Posterior cingulate gyrus (tissue), 11 donors: ENCODE measurements at places on chromosomes 1 and 21.

- DNase-seq, result no peak
Measured at GRCh38 chr1:234933475-234933874, 195.2 kb downstream of the TOMM20 start.

- no peak for DNase-seq
Measured at GRCh38 chr1:59718064-59718988, 96.4 kb upstream of the HOOK1 start.

DNA sequence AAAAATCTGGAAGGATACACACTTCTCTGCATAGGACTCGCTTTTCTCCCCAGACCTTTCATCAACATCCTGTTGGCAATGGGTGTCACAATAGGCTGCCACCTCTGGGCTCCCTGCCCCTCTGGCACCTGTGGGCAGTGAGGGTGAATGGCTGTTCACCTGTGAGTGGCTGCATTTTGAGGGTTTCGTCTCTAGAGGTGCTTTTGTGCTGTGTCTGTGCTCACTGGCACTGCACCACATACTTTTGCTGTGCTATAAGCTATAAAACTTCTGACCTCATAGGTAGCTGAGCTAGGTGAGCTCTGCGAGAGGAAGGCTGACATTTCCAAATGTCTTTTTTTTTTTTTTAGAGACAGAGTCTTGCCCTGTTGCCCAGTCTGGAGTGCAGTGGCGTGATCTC is 35.9 kb downstream of the SLC30A1 start:
- no peak for DNase-seq

DNA sequence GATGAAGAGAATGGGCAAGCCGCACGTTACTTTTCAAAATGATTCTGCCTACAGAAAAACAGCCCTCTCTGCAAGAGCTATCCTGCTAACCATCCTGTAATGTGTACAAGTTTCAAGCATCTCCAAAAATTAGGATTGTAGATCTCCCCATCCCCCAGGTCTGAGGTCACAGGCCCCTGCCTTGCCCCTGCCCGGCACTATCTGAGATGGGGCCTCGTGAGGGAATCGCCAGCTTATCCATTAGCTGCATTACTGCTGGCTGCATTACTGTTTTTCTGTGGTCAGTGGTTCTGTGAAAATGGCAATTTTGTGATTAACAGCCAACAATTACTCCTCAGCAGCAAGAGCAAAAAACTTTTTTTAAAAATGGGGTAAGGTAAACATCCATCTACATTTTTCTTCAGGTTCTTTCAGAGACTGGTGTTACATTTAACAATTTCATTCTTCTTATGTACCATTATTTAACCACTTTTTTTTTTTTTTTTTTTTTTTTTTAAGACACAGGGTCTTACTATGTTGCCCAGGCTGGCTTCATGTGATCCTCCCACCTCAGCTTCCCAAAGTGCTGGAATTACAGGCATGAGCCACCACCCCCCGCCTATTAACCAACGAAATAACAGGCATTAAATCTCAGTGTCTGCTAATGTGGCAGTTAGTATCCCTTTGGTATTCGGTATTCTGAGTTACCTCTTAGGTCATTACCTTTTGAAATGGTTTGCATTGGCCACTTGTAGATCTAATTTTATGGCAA is 83.8 kb downstream of the MRPL37 start:
- DNase-seq, result no peak

- DNase-seq, result no peak
Measured at GRCh38 chr1:167060141-167061072, 29.8 kb downstream of the GPA33 start.

GRCh38 chr1:167617153-167618147 is 12.6 kb upstream of the RCSD1 start:
- DNase-seq, result no peak

GRCh38 chr1:223824712-223825111 is 21.0 kb downstream of the TP53BP2 start:
- DNase-seq, result no peak

- DNase-seq, result no peak
Measured at GRCh38 chr1:167333124-167333523, 112.4 kb downstream of the POU2F1 start.

GRCh38 chr1:177116941-177117340 is 47.6 kb downstream of the ASTN1 start:
- no peak for DNase-seq

DNA sequence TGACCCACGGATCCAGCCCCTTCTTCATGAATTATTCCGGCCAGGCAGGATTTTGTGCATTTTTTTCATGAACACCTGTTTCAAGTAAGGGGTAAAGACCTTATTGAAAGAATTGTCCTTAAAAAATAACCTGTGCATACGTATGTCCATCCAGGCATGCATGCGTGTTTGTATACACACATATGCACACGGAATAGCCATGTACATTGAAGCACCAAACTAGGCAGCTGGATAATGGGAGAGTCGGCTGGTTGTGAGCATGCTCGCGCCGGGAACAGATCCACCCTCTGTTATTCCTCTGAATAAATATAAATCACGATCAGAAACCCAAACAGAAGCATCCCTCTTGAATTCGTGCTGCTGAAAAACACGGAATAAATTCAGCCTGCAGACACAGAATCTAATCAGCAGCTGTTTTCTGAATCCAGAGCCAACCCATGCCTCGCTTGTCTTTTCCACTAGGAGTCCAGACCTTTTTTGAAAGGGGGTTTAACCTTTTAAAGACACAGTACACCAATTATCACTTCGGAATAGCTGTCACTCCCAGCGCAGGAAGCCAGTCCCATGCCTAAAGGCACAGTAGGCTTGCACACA is at the start of gene HIVEP3:
HIVEP3 (minus strand) TSS at position 473 of the 594 bp plus-strand sequence.
- DNase-seq, result peak; percentile 45

- DNase-seq, result no peak
Measured at GRCh38 chr1:77068013-77068412, 151.2 kb downstream of the PIGK start.

GRCh38 chr1:25563330-25564215 is 20.2 kb downstream of the LDLRAP1 start:
- DNase-seq, result peak; percentile 84

GRCh38 chr21:32240851-32241687 is 37.8 kb downstream of the MIS18A start:
- no peak for DNase-seq

DNA sequence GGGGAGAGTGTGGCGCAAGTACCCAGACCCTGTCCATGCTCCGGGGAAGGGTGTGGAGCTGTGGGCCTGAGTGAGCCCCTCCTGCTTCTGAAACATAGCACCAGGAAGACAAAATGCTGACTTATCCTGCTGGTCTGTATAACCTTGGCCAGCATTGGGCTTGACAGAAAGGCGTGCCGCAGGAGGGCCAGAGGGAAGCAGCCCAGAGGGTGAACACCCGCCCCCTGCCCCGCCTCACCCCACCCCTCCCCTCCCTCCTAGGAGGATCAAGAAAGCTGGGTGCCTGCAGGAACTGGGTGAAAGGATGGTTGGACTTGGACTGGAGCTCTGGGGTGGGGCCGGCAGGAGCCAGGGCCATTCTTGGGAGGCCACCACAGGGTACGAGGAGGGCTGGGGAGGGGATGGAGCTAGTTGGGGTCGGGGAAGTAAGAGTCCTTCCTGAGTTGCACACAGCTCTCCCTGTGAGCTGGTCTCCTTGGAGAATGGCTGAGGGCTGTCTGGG is 27.1 kb downstream of the PTPRF start:
- DNase-seq, result no peak

- peak; percentile 34 for DNase-seq
Measured at GRCh38 chr21:29145354-29145782, 14.9 kb downstream of the MAP3K7CL start.

- DNase-seq, result no peak
Measured at GRCh38 chr1:15749399-15750291, 7.3 kb downstream of the TMEM82 start.

GRCh38 chr1:192539297-192540092 is 36.1 kb upstream of the RGS1 start:
- DNase-seq, result no peak

- peak; percentile 43 for DNase-seq
Measured at GRCh38 chr1:15573477-15573876, 11.4 kb downstream of the AGMAT start.

- DNase-seq, result peak; percentile 87
Measured at GRCh38 chr21:37700641-37701202, 215.5 kb downstream of the KCNJ6 start.

DNA sequence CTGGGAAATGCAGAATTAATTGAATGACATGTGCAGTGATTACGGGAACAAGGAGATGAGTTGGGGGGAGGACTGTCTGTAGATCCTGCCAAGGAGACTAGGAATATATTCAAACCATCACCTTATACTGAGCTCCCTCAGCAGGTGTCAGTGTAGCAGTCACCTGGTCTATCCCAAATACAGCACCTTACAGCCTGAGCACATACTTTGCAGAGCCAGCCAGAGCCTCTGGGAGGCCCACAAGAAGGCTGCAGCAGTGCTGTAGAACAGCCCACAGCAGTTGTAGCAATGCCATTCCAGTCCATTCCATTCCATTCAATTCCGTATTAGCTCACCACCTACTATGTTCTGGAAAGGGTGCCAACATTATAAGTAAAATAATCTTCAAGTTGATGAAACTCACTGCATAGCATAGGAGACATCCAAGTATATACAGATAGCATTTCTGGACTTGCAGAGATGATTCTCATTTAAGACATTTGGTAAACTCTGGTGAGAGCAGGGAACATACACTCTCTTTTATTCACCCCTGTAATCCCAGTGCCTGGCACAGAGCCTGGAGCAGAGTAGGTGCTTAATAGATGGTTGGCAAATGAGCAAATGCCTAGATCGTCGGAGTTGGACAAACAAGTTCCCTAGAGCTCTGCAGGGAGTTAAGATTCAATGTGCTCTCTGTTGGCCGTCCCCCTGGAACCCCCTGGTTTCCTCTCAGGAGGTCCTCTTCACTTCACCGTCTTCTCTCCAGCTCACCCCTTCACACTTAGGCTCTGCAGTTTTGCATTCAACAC is 44.7 kb downstream of the KCNC4 start:
- DNase-seq, result no peak

- peak; percentile 86 for DNase-seq
Measured at GRCh38 chr1:109790735-109791494, 27.2 kb upstream of the EPS8L3 start.

DNA sequence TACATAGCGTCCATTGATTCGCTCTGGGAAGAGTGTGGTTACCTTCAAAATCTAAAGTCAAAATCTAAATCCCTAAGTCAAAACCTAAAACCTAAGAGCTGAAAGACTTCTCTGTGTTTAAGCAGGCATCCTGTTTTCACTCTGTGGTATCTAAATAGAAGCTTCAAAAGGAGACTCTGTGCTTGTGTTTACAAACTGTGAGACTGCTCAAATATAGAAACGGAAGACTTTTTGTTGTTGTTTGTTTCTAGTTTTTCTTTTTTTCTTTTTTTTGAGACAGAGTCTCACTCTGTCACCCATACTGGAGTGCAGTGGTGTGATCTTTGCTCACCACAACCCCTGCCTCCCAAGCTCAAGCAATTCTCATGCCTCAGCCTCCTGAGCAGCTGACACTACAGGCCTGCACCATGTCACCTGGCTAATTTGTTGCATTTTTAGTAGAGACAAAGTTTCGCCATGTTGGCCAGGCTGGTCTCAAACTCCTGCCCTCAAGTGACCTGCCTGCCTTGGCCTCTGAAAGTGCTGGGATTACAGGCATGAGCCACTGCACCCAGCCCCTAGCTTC is 425.9 kb downstream of the SMYD3 start:
- DNase-seq, result no peak

- DNase-seq, result no peak
Measured at GRCh38 chr1:107394301-107394700, 253.5 kb downstream of the NTNG1 start.

DNA sequence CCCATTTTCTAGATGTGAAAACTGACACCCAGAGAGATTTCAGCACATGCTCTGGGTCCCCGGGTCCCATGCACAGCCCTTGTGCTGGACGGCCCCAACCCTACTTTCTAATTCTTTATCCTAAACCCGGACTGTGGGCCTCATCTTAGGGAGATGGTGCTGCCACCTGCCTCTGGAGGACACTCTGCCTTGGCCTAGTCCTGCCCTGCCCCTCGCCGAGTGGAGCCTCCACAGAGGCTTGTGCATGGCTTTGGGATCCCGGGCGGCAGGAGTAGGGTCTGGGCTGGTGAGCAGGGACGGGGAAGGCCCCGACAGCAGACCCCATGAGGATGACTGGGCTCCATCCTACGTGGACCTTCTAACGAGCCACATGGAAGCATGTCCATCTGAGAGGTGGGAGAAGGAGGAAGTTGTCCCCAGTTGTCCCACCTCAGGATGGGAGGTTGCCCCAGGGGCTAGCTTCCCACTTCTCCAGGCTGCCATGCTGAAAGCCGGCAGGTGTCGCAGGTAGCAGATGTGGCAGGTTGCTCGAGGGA is 12.4 kb downstream of the MX2 start:
- no peak for DNase-seq

DNA sequence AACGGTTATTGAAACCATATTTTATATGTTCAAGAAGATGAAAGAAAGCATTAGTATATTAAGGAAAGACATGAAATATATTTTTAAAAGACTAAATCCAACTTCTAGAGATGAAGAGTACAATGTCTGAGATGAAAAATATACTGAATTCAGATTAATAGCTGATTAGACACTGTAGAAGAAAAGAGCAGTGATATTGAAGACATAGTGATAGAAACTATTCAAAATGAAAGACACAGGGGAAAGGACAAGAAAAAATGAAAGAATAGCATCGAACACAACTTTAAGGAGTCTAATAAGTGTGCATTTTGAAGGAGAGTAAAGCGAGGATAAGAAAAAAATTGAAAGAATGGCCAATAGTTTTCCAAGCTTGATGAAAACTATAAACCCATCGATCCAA is 11.2 kb upstream of the IFNAR1 start:
- DNase-seq, result no peak

GRCh38 chr21:39688010-39688409 is 57.0 kb upstream of the IGSF5 start:
- no peak for DNase-seq

DNA sequence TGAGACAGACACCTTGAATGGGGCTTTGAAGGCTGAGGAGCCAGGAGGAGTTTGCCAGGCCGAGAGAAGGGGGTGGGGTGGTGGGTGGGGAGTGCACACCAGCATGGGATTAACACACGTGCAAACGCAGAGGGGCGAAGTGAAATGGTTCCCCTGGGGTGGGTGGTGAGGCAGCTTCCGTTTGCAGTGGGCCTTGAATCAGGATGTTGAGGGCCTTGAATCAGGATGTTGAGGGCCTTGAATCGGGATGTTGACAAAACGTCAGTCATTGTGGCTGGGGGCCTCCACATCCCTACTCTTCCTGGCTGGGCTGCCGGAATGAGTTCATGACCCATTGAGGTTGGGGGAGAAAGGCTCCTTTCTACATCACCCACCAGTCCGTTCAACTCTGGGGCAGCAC is 16.6 kb downstream of the LDLRAP1 start:
- no peak for DNase-seq

GRCh38 chr1:89475269-89475668 is 49.4 kb upstream of the LRRC8B start:
- DNase-seq, result no peak

GRCh38 chr1:200150721-200151120 is 123.2 kb downstream of the NR5A2 start:
- no peak for DNase-seq

DNA sequence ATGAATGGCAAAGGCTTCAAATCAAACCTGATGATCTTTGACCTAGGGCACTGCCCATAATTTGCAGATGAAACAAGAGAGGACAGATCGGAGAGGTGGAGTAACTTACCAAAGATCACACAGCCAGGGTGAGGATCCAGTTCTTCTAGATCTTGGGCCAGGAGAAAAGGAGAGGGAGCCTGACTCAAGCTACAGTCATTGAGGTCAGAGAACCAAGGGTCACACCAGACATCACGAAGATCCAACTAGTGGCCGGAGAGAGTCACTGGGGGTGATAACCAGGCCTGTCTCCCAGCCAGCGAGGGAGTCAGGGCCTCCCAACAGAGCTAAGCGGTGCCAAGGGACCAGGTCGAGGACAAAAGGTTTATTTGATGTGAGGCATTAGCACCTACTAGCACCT is 115.0 kb downstream of the RIPK4 start:
- no peak for DNase-seq
